ENCODE measurements at places on chromosomes 2 and 18.

DNA sequence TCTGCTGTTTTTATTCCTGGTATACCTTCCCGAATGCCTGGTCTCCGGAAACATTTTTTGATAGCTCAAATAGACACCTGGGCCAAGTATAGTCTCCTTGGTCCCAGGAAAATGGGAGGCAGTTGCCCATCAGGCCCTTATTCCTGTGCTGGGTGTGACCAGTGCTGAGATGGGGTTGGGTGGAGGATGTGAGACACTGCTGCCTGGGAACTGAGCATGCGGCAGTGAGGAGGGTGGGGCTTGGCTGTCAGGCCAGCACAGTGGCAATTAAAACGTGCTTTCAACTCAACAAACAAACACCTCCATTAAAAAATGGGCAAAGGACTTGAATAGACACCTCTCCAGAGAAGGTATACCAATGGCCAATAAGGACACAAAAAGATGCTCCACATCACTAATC lies 12.5 kb downstream of the KLHL29 start:
- DNase-seq, result no peak

DNA sequence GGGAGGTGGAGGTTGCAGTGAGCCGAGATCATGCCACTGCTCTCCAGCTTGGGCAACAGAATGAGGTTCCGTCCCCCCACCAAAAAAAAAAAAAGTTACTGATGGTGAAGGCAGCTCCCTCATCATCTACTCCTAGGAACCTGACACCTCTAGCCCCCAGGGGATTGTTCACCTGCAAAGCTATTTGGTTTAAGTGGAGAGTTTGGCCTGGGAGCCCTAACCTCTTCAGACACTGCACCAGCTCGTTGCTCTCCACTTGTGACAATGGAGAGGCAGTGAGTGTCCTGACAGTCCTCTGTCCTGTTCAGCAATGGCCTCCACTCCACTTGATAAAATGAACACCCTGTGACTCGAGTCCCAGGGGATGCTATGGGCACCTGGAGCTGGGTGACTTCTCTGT lies 43.5 kb downstream of the ATP6V1C2 start:
- DNase-seq, result no peak

DNA sequence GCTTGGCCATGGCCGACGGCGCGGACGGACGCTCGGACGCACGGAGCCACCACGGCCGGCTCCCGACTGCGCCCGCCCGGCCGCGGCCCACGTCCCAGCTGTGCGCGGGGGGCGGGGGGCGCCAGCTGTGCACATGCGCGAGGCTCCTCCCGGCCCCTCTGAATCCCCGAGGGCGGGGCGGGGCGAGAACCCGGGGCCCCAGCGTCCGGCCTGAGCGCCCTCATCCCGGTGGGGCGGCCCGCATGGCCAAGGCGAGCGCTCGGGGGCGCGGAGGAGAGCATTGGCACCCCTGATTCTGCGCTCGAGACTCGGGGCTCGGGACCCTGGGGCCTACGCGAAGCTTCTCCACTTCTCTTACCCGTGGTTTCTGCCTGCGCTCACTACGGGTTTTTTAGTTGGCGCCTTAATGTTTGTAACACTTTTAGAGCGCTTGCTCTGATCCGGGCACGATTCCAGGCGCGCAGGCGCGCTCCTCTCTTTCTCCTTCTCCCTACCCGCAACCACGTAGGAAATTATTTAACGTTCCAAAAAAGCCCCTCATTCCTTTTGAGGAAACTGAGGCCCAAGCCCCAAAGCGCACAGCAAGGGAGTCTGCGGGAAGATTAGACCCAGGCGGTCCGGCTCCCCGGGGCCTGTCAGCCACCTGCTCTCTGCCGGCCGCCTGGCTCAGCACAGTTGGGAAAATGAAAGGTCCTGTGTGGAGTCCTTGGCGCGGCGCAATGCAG lies at the start of gene PXDN:
PXDN (minus strand) TSS at position 70 of the 725 bp plus-strand sequence; CDS start at position 10, 60 bp downstream.
- peak; percentile 77 for DNase-seq

DNA sequence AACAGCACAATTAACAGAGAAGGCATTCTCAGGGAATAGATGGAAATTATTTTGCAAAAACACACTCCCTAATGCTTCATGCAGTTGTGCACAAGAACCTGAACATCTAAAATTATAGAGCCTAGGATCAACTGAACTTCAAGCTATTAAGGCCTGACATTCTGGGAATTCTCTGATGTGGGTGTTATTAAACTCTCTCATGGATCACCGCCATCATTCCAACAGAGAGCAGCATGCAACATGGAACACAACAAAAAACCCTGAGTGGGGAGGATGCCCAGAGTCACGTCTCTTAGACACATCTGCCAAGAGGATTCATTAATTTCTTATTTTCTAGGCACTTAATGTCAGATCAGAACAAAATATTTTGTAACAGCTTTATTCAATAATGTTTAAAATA lies 543.8 kb downstream of the ERBB4 start:
- no peak for DNase-seq

DNA sequence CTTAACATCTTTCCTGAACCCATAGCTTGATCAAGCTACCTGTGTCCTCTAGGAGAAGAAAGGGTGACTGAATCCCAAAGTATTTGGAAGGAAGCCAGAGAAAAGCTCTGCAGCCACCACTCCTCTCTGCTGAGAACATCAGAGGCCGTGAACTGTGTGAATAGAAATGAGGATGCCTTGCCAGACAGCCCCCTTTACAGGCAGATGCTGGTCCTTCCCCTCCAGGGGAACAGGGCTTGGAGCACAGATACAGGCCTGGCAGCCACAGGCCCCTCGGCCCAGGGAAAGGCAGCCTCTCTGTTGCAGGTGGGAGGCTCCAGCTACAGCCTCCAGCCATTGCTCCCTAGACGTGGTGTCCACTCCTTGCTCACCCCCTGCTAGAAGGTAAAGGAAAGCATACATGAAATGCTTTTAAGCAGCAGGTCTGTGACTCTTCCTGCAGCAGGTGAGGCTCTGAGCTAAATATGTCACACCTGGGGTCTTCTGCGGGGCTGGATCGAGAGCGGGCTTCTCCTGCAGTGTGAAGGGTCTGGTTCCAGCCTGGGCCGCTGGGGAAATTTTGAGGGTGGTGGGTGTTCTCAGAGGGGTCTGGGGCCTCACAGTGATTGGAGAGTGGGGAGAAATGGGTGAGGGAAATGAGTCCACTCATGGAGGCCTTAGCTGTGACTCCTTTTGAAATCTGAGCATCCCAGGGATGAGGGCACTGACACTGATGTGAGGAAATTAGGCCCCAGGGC lies 234.0 kb downstream of the KLHL29 start:
- DNase-seq, result peak; percentile 48

GRCh38 chr18:68843473-68844089 lies 45.7 kb downstream of the CCDC102B start:
- no peak for DNase-seq

DNA sequence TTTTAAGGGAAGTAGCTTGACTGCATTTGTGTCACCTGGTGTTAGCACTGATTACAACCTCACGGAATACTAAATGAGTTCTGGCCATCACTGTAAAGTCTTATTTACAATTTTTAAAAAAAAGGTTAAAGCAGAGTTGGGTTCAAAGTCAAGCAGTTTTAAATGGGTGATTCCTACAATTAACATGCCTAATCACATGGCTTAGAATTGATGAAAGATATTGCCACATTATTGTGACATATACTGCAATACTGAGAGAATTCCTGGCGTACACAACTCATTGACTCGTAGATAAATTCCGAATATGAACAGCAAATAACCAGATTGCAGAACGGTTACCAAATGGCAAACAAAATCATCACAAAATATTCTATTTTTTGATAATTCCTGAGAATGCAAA lies 34.2 kb downstream of the ROCK2 start:
- DNase-seq, result no peak

DNA sequence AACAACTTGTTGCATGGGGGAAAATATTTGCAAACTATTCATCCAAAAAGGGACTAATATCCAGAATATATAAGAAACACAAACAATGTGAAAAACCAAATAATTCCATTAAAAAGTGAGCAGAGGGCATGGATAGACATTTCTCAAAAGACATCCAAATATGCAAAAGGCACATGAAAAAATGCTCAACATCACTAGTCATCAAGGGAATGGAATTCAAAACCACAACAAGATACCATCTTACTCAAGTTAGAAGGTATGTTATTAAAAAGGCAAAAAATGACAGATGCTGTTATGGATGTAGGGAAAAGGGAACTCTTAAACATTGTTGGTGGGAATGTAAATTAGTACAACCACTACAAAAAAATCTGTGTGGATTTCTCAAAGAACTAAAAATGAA lies 396.5 kb downstream of the CCDC85A start:
- DNase-seq, result peak; percentile 88

DNA sequence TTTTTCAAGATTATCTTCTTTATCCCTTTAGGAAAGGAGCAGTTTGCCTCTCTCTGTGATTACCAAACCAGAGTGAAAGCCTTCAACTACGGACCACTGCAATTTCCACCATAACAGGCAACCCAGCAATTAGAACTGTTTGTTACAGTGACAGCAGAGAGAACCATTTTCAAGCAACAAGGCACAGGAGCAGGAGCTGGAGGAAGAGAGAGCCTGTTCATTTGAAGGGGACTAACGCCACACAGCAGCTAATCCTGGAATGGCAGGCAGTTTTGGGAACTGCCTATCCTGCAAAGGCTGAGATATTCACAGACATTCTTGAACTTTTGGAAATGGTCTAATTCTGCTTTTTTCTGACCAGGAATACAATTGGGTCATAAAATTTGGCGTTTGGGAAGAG lies 1541.9 kb upstream of the PIK3C3 start:
- DNase-seq, result peak; percentile 52

GRCh38 chr2:118102433-118103082 lies 14.3 kb downstream of the INSIG2 start:
- DNase-seq, result no peak

- DNase-seq, result no peak
Measured at GRCh38 chr2:101501443-101501842, 26.5 kb upstream of the RFX8 start.
